ENCODE measurements at places on chromosomes 4 and X.

DNA sequence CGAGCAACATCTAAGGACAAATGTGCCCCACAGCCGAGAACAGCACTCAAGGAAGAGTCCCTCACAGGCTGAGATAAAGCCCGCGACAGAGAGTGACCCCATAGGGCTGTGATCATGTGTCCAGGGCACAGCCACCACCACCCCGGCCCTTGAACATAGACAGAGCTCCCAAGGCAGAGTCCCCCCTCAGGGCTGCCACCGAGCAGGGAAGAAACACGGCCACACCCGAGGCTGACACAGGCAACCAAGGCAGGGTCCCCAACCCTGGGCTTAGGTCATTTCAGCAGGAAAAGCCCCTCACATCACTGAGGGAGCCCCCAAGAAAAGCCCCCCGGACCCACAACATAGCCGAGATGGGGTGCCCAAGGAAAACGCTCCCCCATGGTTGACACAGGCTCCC lies 463 bp downstream of the CT45A10 start:
- no peak for DNase-seq

- DNase-seq = no peak
Observed at GRCh38 chr4:14117575-14118238, 490.2 kb upstream of the BOD1L1 start.

DNA sequence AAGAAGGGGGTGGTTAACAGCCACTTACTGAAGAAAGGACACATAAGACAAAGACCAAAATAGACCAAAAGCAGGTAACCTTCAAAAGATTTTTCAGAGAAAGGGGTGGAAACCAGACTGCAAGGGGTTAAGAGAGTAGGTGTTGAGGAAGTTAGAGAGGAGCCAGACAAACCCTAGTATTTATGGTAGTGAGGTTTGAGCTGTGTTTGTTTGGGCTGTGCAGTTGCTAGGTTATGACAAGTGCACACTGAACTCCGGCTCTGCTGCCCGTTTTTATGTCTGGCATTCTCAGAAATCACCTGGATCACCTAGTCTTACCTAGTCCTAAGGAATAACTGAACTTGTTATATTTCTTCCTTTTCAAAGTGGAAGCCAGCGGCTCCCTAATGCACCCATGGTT lies 22.9 kb upstream of the G3BP2 start:
- DNase-seq = no peak

- DNase-seq = no peak
Observed at GRCh38 chr4:75678965-75679364, 5.8 kb upstream of the G3BP2 start.

DNA sequence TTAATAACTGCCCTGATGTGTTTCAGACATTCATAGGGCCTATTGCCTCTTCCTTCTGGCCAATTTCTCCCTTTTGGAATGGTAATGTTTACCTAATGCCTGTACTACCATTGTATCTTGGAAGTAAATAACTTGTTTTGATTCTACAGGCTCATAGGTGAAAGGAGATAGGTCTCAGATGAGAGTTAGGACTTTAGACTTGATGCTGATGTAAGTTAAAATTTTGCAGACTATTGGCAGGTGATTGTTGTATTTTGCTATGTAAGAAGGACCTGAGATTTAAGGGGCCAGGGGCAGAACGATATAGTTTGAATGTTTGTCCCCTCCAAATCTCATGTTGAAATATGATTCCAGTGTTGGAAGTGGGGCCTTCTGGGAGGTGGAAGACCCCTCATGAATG lies 215.5 kb downstream of the SLC39A8 start:
- DNase-seq = no peak

GRCh38 chr4:188892837-188893236 lies 753.6 kb downstream of the TRIML1 start:
- no peak for DNase-seq
